Activated CD4-positive, alpha-beta memory T cell treated with anti-CD3 and anti-CD28 coated beads, Interleukin-2, amount 10 ng/mL, durations not matched to agents 7 days and 5 days (primary cell): ENCODE measurements at places on chromosomes 4 and X. TPM values are rescaled to one million over a fixed set of nuclear protein-coding genes. Genes with fewer than 3 reads are reported as not detected.
A peak's percentile ranks its signal among the peaks of the same experiment; 100 is the strongest.

DNA sequence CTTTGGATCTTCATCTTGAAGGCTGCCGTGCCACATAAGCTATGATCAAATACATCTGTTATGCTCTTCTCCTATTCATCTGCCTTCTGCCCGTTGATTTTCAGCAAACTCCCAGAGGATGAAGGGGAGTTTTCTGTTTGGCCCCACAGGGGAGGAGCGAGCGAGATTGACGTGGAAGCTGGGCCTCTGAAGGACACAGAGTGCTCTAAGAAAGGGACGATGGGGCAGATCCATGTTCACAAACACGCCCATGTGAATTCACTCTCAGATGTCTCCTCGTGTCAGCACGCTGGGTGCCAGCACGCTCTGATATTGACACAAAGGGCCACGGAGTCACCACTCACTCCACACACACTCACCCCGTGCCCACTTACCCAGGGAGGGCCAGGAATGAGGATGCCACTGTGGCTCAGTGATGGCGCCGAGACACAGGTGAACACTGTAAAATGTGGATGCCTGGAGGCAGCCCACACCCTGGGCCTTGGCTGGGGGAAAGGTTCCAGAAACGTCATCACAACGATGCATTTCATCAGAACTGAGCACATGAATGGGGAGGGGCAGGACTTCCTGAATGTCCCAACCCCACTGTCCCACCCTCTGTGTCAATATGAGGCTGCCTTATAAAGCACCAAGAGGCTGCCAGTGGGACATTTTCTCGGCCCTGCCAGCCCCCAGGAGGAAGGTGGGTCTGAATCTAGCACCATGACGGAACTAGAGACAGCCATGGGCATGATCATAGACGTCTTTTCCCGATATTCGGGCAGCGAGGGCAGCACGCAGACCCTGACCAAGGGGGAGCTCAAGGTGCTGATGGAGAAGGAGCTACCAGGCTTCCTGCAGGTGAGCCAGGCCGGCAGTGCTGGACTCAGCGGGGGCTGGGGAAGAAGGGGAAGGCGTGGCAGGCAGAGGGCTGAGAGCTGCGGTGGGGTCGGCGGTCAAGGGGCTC is at the start of gene S100P:
Gene S100P (plus strand): TSS at position 648 of the 946 bp plus-strand sequence. CDS start 55 bp downstream, at position 703.
- H3K27me3 ChIP-seq, result no peaks in the 10 kb centered on the region
- peak within 1 kb of the TSS; percentile 92 for H3K27ac ChIP-seq
- H3K36me3 ChIP-seq, result peaks cover 18% of the 10 kb centered on the region
- peak within 1 kb of the TSS; percentile 61 for H3K4me3 ChIP-seq
- DNase-seq, result no peak
- H3K4me1 ChIP-seq, result peaks cover 91% of the 10 kb centered on the region

GABRB1 gene
- total RNA-seq, result not detected

DNA sequence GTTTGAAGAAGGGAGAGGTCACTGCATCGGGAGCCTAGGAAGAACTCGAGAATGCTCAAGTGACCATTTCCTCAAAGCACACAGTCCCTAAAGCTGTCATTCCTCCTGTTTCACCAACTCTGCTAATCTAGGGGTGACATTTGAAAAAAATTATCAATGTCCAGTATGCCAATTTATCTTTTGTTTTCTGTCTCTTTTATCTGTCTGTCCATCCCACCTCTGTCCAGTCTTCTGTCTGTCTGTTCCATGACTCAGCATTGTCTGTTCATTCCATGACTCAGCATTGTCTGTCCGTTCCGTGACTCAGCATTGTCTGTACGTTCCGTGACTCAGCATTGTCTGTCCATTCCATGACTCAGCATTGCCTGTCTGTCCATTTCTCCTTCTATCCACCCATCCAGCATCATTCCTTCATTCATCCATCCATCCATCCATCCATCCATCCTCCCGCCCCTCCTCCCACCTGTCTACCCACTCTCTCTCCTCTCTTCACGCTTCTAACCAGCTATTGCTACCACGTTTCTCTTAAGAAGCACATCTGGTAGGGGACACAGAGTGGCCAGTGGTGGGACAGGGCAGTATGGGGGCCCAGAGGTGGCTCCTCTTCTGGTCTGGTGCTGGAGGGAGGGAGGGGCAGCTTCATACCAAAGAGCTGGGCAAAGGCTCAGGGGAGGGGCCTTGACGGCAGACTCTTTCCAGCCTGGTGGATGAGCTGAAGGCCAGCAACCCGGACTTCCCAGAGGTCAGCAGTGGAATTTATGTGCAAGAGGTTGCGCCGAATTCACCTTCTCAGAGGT is 34.1 kb downstream of the HTRA3 start:
- no peaks in the 10 kb centered on the region for H3K36me3 ChIP-seq
- no peak overlapping the region for H3K27ac ChIP-seq
- no peak overlapping the region for H3K4me3 ChIP-seq
- DNase-seq, result no peak

TMSB15C gene
- 1.9 TPM for total RNA-seq

- H3K36me3 ChIP-seq, result no peaks in the 10 kb centered on the region
- DNase-seq, result no peak
- H3K27ac ChIP-seq, result no peak overlapping the region
- H3K4me1 ChIP-seq, result no peaks in the 10 kb centered on the region
These were observed 73.4 kb upstream of the MAGEB2 start for GRCh38 chrX:30141966-30142365.
